Lower lobe of right lung (tissue), 2 donors: ENCODE measurements at places on chromosomes 5 and 9. TPM values are rescaled to one million over a fixed set of nuclear protein-coding genes. Genes with fewer than 3 reads are reported as not detected.

Gene KCNMB1
- 2.5 TPM for total RNA-seq

Gene IL4
- total RNA-seq = not detected

Gene ENTR1
- 34.3 TPM for total RNA-seq

Gene AMACR
- 12.2 TPM for total RNA-seq

Gene PCDHAC2
- total RNA-seq = 5.8 TPM

Gene DMGDH
- 1.3 TPM for total RNA-seq

Gene SPINK5
- total RNA-seq = 2.1 TPM

Gene SPATA31C1
- total RNA-seq = not detected

DNA sequence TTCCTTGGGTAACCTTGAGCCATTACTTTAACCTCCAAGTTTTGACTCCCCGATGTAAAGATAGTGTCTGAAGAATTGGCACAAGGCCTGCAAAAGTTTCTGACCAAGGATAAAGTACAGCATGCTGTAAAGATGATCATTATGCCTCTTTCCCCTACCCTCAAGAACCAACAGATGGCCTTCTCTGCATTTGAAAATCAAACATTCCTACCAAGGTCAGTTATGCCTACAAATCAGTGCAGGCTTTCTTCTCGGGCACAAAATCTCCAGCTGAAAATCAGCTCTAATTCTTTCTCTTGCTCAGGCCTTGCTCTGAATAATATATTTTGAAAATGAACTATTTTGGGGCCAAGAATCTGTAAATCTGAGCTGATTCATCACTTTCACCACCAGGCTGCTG lies 59.7 kb downstream of the PPP2R2B start:
- DNase-seq = no peak

DNA sequence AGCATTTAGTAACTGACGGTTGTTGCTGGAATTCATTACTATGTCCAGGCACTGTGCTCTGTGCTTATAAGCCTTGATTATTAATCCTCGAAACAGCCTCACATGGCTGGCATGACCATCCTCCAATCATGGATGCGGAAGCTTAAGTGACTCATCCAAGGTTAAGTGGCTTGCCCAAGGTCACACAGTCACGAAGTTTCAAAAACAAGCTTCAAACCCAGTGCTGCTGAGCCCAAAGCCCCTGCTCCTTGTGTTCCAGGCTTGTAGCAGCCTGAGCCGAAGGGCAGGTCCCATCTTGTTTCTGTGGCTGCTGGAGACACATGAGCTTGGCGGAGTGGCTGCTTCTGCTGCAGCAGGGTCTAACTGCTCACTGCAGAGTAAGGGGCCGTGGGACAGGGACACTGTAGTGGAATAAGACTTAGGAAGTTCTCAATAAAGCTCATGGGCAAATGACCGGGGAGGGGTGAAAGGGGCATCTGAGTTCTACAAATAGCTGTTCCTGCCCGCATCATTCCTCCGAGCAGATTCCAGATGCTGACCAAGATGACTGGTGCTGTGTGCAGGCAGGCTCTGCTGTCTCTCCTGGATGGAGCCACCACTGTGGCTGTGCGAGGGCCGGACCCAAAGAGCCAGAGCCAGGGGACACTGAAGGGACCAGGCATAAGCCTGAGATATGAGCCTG lies 32.4 kb downstream of the WHRN start:
- DNase-seq = no peak

DNA sequence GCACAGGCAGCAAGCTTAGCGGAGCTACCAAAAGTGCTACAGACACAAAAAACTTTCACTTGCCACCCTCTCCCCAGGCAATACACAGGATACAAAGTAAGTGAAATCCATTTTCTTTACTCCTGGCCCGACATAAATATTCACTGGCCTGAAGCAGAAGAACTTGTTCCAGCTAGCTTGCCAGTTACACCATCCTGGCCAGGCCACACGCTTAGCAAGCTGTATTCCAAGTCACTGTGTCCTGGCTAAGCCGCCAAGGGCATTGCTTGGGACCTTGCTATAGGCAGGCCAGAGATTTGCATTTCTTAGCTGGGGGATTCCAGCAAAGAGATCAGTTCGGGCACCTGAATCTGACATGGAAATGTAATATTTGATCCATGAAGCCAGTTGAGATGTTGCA lies 71.0 kb upstream of the SLC1A3 start:
- no peak for DNase-seq

- no peak for DNase-seq
Measured at GRCh38 chr5:141330299-141331080, at the start of gene PCDHGA1. Gene PCDHGA1 (plus strand): TSS chr5:141330514.

DNA sequence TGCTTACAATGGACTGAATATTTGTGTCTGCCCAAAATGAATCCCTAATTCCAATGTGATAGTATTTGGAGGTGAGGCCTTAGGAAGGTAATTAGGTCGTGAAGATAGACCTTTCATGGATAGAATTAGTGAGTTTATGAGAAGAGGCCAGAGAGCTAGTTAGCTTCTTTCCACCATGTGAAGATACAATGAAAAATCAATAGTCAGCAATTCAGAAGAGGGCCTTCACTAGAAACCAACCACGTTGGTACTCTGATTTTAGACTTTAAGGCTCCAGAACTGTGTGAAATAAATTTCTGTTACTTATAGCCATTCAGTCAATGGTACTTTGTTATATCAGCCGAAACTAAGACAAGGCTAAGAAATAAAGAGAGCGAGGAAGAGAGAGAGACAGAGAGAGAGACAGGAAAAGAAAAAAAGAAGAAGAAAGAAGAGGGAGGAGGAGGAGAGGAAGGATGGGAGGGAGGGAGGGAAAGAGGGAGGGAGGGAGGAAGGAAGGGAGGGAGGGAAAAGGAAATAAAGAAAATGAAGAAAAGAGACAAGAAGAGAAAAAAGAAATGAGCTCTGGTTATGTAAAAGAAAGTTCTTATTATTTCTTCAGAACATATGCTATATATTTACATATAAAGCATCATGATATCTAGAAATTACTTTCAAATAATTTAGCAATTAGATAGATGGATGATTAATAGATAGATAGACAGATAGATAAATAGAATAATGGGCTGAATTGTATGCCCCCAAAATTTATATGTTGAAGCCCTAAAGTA lies 1725.3 kb downstream of the EFNA5 start:
- no peak for DNase-seq

DNA sequence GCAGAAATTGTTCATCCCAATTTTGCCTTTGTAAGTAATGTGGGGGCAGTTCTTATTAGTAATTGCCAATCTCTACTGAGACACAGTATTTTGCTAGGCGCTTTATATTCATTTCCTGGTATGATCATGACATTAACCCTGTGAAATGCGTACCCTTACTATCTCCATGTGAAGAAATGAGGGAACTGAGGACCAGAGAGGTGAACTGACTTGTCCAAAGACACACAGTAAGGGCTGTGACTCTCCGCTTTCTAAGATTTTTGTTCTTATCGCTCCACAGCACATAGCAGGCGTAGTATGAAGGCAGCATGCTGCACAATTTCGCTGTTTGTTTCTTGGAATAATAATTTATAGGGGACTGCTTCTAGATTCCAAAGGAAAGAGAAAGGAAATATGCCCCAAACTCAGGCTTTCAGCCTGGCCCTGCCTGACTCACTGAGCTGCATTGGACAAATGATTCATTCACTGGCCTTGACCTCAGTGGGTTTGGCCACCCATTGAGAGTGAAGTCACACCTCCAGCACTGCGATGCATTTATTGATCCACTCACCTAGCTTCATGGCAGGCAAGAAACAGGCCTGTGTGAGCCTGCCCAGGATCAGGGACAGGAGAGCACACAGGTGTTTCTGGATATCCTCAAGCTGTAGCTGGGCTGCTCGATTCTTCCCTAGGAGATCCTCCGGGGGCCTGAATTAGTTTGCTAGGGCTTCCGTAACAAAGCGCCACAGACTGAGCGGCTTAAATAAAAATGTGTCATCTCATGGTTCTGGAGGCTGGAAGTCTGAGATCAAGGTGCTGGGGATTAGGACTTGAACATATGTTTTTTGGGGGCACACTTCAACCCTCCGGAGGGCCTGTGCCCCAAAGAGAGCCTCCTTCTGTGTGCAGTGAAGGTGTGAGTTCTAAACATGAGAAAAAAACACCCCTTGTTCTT lies 7.2 kb upstream of the DUSP1 start:
- DNase-seq = no peak

GRCh38 chr5:147290261-147290660 lies 55.4 kb downstream of the STK32A start:
- peak; percentile 68 for DNase-seq

DNA sequence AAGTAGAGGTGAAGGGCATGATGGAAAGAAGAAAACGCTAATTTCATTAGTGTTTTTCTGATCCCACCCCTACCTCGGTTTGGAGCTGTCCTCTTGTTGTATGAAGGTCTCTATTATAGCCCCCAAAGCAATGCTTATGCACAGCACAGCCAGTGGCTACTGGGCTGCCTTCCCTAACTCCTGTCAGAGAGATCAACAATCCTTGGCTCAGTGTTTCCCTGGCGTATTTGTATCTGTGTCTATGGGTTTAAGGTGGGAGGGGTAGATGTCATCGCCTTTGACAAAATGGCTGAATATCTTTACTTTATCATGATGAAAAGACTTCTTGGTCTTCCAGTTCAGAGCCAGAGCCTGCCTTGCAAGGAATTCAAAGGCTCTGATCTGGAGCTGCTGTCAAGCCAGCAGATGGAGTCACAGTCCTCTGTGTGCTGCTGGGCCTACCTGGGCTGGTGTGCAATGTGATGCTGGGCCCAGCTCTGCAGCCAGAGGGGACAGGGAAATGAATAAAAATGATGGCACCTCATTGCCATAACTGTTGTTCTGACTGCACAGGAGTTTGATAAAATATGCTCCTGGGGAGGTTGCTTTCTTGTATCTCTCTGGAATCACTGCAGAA lies 20.1 kb upstream of the HSPA9 start:
- DNase-seq = no peak

- DNase-seq = no peak
Measured at GRCh38 chr9:4126996-4127395, 172.9 kb downstream of the GLIS3 start.

- DNase-seq = no peak
Measured at GRCh38 chr5:177382423-177383029, 1.7 kb upstream of the SLC34A1 start.

GRCh38 chr9:122042056-122042455 lies 51.1 kb downstream of the TTLL11 start:
- no peak for DNase-seq

DNA sequence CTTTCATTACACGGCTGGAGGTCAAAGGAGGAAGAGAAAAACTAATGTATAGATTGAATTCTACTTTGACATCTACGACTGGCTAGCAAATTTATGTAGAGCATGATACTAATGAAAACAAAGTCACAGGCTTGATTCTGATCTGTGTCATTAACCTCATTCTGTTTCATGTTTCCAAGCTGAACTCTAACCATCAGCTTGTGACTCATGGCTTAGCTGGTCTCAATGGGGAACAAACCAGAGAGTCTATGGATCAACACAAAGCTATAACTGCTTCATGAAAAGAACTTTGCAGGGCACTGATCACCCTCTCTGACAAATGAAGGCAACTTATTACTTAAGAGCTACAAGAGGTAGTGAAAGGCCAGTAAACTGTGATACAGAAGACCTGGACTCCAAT lies 23.6 kb upstream of the PDE4D start:
- no peak for DNase-seq

DNA sequence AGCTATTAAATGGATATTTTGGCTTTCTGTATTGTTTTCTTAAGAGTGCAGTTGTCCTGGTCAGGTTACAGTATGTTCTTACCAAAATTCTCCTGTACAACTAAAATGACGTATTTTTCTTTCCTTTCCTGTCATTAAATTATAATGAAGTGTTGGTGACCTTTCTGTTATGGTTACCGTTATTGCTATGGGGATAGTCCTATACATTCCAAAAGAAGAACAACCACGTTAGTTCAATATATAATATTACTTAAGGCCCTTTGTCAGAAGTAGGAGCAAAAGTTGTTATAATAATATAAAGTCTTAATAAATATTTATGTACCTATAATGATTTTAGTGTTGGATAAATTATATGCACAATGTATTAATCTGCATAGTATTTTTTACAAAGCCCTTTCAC lies 82.4 kb upstream of the NREP start:
- no peak for DNase-seq

- DNase-seq = no peak
Measured at GRCh38 chr5:131021646-131022045, 143.4 kb downstream of the HINT1 start.

DNA sequence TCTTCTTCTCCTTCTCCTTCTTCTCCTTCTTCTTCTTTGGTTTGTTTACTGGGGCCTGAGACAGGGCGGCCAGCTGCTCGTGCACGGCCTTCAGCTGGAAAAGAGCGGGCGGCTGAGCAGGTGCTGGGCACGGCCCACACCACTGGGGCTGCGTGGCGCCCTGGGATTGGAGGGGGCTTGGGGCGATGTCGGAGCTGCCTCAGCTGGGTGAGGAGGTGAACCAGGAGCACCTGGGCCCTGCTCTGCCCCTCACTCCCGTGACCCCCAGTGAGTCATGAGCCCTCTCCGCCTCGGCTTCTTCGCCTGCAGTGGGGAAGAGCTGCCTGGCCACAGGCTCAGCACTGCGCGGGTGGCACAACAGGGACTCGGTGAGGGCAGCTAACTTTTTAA lies 14.9 kb downstream of the BRD3OS start:
- DNase-seq = no peak

DNA sequence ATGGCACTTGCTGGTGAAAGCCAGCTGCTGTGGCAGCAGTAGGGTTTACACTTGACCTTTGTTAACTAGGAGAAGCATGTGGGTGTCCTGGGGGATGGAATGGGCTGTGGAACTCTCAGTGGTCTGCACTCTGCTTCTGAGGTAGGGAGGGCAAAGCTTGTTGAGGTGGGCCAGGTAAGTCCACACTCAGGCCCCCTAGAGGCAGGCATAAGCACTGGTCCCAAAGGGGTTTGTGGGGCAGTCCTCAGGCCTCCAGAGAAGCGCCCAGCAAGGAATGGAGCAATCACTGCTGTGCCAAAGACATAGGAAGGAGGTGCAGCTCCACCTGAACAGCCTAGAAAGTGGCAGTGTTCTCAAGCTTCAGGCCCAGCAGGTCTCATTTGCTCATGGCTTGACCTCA lies 34.7 kb downstream of the INSL4 start:
- DNase-seq = no peak

DNA sequence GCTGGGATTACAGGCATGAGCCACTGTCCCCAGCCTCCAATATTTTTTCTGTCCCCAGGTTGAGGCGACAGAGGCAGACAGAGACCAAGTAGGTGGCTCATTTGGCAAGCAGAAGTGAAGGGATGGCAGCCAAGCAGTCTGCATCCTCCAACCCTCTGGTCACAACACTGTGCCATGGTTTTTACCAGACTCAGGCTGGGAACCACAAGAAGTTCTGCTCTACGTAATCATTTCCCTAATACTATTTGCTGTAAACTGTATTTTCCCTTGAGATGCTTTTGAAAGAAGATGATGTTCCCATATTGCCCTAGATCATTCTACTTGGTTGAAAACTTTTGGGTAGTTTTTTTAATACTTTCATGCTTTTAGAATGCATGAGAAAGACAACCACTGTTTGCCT lies 40.5 kb downstream of the PTTG1 start:
- no peak for DNase-seq

GRCh38 chr9:111320631-111321030 lies 9.4 kb downstream of the OR2K2 start:
- DNase-seq = no peak
